ENCODE measurements at places on chromosomes 6 and 20.
A peak's percentile ranks its signal among the peaks of the same experiment; 100 is the strongest.

DNA sequence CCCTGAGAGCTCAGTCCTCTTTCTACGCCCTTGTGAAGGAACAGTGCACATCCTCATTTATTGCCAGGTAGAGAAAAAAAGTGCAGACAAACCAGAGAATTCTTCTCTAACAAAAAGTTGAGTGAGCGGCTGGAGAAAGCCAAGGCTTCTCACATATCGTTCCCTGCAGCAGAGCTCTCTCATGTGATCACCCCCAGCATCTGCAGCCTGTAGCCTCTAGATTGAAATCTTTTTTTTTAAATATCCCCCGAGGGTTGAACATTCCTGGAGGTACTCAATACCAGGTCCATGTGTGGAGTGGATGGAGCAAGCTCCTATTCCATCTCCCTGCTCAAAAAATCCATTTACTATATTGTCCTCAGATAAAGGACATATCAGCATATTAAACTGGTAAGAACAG is 22.9 kb upstream of the ZNF133 start:
- DNase-seq: no peak

DNA sequence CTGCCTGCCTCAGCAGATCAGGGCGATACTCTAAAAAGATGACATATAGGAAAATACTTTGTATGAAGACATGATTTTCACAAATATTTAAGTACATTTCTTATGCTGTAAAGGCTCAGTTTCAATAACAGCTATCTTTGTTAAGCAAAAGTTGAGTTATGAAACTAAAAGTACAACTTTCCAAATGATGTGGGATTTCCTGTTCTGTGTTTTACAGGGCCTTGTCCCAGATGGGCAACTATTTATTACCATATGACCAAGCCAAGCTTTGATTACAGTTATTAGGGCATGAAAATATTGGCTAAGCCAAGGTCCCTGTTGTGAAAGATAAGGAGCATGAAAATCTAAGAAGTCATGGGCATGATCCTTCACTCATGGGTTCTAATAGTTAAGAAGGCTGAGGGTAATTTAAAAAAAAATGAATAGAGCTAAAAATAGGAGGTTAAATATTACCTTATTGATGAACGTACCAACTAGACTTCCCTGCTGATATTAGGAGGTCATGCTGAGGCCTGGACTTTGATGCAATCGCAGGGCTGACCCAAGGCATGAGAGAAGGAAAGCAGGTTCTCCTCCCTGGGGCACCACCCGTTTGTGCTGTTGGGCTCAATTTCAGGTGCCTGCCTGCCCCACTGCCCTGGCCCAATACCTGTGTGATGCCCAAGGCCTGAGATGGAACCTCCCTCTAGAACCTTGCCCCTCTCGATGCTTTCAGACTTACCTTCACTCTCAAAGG is 294.4 kb upstream of the PRDM1 start:
- DNase-seq: no peak

DNA sequence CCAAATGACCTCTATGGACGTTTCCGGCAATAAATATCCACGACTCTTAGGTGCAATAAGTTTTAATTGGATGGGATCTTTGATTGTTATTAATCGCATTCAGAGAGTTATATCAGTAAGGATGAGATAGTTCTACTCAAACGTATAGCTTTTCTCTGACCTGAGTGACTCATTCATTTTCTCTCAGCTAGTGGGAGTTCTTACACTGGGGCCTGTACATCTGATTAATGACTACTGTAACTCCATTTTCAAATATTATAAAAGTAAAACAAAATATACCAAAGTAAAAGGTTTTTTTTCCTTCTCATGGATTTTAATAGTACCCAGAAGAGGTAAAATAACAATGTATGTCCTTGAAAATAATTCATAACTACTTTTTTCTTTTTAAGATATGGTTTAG is 41.1 kb upstream of the SAMD5 start:
- no peak for DNase-seq

DNA sequence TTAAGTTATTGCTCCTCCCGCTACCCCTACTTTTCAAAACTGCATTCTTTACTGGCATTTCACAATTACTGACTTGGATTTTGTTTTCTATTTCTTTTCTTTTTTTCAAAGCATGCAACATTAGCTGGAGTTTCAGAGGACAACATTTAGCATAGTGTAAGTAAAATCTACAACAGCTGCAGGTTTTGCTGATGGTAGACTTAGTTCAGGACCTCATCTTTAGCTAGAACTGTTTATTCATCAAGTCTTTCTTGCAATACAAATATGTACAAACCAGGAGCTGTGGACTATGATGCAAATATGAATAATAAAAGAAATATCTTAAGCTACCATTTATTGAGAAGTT is 728 bp upstream of the CEP162 start:
- DNase-seq: no peak

DNA sequence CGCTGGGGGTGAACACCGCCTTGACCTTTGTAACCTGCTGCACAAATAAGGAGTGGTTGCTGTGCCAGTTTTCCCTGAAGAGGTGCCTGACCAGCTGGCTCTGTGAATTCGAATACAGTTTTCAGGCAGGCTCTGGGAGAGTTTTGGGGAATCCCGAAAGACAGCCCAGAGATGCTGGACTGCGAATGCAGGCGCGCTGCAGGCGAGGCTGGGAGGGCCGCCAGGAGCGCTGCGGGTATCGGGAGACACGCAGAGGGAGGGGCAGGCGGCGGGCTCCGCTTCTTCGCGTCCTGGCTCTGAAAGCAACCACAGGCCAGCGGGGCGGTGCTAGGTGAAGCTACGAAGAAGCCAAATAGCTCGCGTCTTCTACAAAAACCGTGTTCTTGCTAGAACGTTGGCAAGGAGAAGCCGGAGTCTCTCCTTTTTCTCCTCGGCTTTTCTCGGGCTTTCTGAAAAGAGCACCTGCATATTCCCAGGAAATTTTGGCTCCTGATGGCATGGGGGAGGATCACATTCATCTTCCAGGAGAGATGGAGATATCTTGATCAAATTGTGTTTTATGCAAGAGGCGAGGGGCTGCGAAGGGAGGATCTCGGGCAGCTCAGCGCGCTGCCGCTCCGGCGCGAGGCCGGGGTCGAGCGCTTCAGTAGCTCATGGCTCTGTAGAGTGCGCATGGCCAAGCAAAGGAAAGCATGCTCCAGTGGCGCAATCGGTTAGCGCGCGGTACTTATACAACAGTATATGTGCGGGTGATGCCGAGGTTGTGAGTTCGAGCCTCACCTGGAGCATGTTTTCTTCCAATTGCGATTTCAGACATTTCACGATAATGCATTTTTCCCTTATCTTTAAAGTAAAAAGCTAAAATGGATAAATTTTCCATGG is 158.1 kb upstream of the ZNF184 start:
- DNase-seq: peak; percentile 77

- no peak for DNase-seq
These were observed 33.5 kb downstream of the RNF217 start for GRCh38 chr6:124995645-124996325.

GRCh38 chr6:74764486-74764885 is 441.4 kb downstream of the COL12A1 start:
- no peak for DNase-seq

DNA sequence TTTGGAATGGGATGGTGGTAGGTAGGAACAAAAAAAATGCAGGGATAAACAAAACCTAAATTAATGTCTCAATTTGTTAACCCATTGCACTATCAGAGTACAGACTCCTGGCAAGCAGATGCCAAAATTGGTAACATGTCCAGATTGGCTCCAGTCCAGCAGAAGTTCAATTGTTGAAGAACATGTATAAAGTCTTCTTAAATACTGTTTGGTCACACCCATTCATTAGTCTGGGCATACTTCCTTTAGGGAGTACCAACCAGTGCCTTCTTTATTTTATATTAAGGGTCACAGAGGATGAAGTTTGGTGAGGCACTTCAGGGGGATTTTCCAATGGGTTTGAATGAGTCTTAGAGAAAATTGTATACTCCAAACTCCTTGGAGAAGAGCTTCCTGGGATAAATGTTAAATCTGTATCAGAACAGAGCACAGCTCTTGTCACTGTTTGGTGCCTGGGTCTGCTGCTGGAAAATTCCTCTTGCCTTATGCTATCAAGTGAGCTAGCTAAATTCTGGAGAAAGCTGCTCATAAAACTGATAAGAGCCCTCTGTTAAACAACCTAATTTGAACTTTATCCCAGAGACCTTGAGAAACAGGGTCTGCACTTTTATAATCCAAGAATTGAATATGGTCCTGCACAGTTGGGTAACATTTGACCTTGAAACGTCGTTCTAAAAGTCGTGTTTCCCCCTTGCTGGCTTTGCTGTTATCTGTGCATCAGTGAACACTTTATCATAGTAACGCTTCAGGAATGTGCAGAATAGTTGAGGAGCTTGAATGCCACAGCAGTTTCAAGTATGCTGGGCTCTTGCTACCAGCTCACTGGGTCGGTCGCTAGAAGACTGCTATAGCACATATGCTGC is 334.1 kb upstream of the CITED2 start:
- DNase-seq: no peak

DNA sequence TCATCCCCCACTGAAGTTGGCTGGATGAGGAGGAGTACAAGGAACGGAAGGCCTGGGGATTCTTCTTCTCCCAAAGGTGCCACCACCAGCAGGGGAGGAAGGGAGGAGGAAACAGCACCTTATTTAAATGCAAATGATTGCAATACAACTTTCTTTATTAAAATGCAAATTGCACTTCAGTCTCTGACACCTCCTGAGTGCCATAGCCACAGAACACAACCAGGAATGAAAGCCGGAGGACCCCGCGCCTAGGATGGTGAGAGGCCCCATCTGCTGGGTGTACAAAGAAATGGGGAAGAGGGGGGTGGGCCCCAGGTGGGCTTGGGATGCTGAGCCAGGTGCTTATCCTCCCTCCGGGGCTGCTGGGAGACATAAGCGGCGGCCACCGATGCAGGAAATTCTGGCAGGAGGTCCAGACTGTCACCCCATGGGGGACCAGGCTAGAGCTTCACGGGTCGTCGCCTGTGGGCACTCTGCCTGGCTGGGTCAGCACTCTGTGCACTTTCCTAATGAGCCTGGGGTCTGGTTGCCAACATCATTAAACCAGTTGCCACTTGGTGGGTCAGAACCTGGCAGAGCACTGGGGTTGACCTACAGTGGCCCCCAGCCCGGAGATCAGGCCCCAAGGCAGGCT is 154.2 kb upstream of the MLN start:
- no peak for DNase-seq

DNA sequence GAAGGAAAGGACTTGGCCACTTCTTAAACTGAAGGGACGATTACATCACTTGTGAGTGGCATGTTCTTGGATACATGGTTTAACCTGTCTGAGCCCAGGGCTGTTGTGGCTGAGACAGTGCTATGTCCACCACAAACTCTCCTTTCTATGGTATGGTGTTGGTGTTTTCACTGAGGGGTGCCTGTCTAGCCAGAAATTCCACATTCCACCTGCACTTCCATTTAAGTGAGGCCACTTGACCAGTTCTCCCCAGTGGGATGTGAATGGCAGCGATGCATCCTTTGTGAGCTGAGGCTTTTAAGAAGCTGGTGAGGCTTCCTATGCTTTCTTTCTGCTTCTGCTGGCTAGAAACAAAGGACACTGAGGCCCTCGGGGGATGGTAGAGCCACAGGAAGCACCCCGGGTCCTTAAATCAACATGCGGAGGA is 151.4 kb upstream of the CHD6 start:
- DNase-seq: no peak

- DNase-seq: no peak
These were observed 57.6 kb downstream of the NUDT3 start for GRCh38 chr6:34334796-34335416.

DNA sequence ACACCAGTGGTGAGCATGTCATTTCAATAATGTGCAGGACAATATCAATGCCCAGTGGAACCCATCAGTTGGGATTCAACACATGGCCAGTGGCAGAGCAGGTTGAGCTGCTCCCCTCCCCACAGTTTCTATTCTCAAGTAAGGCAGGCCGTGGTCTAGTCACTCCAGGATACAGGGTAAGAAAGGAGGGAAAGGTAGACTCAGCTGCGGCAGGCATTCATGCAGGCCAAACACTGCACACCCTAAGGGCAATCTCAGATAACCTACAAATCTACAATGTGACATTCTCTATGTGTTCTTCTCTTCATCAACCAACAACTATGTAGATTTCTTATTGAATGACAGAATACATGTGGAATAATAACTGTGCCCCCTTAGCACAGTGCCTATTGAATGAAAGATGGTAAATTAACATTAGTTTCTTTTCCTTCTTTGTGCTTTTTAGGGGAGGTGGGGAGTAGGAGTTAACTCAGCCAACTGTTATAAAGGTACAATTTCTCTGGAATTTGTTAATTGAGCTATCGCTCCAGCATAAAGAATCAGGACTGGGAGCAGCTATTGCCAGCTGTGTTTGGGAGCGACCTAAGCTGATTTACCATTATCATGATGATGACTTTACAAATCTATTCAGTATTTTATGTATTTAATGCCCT is 89.7 kb downstream of the FAM50B start:
- DNase-seq: no peak

- DNase-seq: no peak
These were observed 2.8 kb downstream of the RAET1E start for GRCh38 chr6:149895048-149895590.

GRCh38 chr6:37182736-37183590 is 13.0 kb downstream of the PIM1 start:
- DNase-seq: peak; percentile 62

- no peak for DNase-seq
These were observed 677.4 kb upstream of the CHD6 start for GRCh38 chr20:42295592-42295991.

- DNase-seq: no peak
These were observed 26.7 kb upstream of the YWHAB start for GRCh38 chr20:44858606-44859360.

GRCh38 chr6:77464495-77464867 is 1.2 kb upstream of the HTR1B start:
- no peak for DNase-seq

- DNase-seq: no peak
These were observed 267.5 kb downstream of the RNGTT start for GRCh38 chr6:88695937-88696336.

GRCh38 chr6:143233554-143234285 is 173.0 kb downstream of the AIG1 start:
- DNase-seq: no peak

- peak; percentile 18 for DNase-seq
These were observed 6.3 kb downstream of the EBF4 start for GRCh38 chr20:2698912-2699311.
